NCI-H69 (cell line): ENCODE measurements at places on chromosomes 13 and 19.

- no peak for DNase-seq
Measured at GRCh38 chr19:8528500-8528899, 14.5 kb upstream of the ZNF414 start.

DNA sequence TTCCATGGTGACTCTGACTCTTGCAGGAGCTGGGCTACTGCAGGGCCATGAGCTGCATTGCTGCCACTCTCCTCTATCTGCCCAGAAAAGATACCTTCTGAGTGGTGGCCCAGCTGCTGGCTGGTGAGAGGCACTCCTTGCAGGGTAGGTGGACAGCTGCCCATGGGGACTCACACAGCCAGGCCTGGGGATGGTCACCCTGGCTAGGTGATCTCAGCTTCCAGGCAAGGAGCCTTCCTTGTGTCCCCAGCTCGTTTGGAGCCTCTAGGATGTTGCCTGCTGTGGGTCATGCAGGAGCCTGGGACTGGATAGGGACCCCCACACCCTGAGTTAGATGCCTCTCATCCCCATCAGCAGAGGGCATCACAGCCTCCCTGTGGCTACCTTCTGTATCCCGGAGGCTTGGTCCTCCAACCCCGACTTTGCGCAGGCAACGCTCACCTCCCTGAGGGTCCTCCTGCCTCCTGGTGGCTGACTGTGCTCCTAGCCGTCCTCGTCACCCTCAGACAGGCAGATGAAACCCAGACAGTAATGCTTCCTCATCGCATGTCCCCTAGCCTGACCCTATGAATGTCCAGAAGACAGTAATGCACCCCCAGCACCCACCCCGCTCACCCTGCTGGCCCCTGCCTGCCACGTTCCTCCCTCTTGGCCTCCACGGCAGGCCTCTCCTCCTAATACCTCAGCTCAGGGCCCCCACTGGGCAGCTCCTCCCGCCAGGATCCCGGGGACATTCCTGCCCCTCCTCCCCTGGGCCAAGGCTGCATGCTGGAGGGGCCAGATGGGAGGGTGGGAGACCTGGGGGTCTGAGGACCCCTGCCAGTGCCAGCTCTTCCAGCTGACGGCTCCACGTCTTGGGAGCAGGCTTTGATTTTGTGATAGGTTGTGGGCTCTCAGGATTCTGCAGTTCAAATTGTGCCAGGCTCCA lies 13.6 kb upstream of the ZNF14 start:
- DNase-seq: no peak

GRCh38 chr13:45372189-45373161 lies 31.5 kb upstream of the TPT1 start:
- peak; percentile 71 for DNase-seq

GRCh38 chr19:35077411-35078223 lies 36.1 kb downstream of the HPN start:
- DNase-seq: no peak

GRCh38 chr13:32047088-32047487 lies 15.5 kb downstream of the FRY start:
- DNase-seq: peak; percentile 47

DNA sequence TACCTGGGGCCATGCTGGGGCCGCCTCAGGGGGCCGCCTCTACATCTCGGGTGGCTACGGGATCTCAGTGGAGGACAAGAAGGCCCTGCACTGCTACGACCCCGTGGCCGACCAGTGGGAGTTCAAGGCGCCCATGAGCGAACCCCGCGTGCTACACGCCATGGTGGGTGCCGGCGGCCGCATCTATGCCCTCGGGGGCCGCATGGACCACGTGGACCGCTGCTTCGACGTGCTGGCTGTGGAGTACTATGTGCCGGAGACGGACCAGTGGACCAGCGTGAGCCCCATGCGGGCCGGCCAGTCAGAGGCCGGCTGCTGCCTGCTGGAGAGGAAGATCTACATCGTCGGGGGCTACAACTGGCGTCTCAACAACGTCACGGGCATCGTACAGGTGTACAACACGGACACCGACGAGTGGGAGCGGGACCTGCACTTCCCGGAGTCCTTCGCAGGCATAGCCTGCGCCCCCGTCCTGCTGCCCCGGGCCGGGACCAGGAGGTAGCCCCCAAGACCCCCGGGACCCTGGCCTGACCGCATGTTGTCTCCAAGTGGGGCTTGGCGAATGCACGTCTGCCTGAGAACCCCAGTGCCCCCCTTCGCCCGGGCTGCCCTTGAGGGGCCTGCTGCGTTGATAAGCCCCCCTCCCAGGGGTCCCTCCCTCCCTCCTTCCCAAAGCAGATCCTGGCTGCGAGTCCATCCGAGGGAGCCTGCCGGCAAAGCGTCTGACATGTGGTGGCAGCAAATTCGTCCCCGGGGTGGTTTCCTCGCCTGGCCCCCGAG lies 14.5 kb upstream of the CRTC1 start:
- no peak for DNase-seq

- no peak for DNase-seq
Measured at GRCh38 chr13:110416131-110417025, 109.3 kb downstream of the COL4A2 start.

GRCh38 chr19:42402376-42403116 lies 12.4 kb upstream of the CNFN start:
- peak; percentile 52 for DNase-seq

DNA sequence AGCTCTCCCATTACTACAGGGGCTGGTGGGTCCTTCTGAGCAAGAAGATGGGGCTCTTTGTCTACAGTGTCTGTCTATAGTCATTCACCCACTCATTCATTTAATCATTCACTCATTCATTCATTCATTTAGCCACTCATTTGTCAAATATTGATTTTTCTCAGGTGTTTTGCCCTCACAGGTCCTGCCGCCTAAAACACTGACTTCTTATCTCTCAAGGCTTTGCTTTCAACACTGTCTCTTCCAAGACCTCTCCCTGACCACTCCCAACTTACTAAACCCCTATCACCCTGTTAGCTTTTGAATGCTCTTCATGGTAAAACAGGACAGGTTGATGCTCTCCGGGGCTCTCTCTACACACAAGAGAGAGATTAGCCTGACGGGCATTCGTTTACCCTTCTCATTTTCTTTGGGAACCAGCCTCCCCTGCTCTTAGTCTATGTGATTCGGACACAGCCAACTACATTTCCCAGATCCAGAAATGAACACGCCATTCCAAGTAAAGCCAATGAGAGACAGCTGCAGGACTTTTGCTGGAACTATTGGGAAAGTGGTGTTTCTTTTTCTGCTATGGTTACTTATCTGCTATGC lies 22.7 kb downstream of the FAM187B start:
- DNase-seq: no peak

GRCh38 chr13:40273253-40274025 lies 393.0 kb downstream of the FOXO1 start:
- no peak for DNase-seq

- no peak for DNase-seq
Measured at GRCh38 chr19:8132858-8133458, 16.4 kb downstream of the FBN3 start.

DNA sequence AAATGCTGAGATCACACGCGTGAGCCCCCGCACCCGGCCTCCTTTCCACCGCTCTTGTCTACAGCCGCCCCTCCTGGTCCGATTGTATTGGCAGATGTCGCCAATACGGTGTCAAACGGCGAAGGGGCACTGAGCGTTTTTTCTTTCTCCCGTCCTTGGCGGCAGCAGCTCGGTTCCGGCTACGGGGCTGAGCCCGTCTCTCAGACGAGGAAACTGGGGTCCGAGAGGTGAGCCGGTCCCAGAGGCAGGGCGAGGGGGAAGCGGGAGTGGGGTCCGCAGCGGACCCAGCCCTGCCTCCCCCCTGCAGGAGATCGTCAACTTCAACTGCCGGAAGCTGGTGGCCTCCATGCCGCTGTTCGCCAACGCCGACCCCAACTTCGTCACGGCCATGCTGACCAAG lies 20.4 kb downstream of the POLRMT start:
- DNase-seq: no peak

- DNase-seq: peak; percentile 53
Measured at GRCh38 chr13:29934531-29935308, 84.3 kb upstream of the UBL3 start.

GRCh38 chr19:55146078-55146704 lies 2.8 kb downstream of the TNNT1 start:
- peak; percentile 85 for DNase-seq

- DNase-seq: no peak
Measured at GRCh38 chr19:5183616-5184015, 157.0 kb downstream of the PTPRS start.

GRCh38 chr19:46756544-46756888 lies 10.3 kb upstream of the STRN4 start:
- no peak for DNase-seq

DNA sequence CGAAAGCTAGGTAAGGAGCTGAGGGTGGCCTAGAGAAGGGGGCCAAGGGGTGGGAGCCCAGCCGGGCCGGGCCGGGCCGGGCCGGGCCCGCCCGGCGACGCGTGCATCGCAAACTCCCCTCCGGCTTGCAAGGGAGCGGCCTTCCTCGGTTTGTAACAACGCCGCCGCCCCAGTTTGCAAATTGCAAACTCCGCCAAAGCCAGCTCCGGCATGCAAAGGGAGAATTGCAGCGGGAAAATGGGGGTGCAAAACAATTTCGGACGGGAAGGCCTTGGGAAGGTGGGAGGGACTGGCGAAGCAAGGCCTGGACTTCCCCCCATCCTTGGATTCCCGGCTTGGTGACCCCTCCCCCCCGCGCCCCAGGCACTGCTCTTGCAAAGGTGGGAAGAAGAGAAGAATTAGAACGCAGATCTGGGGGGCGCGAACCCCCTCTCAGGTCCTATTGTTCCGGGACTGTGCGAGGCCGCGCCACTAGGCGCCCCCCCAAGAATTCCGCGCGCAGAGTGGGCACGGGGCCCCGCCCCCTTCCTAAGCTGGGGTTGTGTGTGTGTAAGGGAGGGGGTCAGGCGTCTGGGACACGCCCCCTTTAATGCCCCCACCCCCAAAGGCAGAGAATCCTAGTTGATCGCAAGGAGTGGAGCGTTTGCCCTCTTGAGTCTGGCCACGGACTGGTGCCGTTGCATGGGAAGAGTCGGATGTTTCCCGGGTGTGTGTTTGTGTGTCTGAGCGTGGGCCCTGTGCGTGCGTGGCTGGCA lies 926 bp downstream of the PRR12 start:
- peak; percentile 78 for DNase-seq

DNA sequence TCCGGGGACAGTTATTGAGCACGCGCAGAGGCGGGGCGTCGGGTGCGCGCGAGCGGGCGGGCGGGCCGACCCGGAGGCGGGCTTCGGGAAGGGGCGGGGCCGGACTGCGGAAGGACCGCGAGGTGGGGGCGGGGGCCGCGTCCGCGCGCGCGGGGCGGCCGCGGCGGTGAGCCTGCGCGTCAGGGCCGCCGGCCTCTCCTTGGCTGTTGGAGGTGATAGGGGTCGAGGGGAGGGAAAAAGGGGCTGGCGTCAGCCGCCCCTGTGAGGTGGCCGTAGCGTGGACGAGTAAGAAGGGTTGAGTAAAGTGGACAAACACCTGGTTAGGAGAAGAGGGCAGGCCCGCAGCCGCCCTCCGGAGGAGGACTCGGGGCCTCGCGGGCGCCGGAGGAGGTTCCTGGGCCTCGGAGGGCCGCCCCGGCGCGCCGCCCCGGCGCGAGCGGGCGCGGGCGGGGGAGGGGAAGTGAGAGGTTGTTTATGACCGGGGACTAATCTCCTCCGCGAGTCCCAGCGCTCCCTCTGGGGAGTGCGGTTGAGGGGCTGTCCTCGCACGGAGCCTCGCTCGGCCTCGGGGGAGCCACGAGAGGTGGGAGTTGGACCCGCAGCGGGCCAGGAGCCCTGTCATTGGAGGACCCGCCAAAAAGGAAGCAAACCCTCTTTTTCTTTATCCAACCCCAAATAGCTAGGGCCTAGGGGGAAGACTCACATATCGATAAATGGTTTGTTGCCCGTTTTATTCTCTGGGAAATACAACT lies 547 bp upstream of the INTS6 start:
- peak; percentile 88 for DNase-seq

- peak; percentile 78 for DNase-seq
Measured at GRCh38 chr13:27826379-27827353, 34.4 kb downstream of the GSX1 start.

DNA sequence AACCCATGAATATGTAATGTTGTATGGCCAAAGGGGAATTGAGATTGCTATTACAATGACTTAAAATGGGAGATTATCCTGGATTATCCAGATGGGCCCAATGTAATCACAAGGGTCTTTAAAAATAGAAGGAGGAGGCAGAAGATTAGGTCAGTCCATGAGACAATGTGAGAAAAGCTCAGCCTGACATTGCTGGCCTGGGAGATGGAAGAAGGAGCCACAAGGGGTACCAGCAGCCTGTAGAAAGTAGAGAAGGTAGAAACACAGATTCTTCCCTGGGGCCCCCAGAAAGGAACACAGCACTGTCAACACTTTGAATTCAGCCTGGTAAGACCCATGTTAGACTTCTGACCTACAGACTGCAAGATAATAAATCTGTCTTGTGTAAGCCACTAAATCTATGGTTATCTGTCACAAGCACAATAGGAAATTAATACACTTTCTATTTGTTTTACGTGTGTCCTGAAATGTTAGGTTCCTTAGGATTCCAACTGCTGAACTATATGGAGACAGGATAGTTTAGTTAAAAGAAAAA lies 132.9 kb upstream of the SERP2 start:
- DNase-seq: peak; percentile 9

GRCh38 chr13:94305463-94305862 lies 174.0 kb downstream of the DCT start:
- DNase-seq: peak; percentile 56

GRCh38 chr13:35146686-35147085 lies 204.6 kb downstream of the NBEA start:
- DNase-seq: no peak

DNA sequence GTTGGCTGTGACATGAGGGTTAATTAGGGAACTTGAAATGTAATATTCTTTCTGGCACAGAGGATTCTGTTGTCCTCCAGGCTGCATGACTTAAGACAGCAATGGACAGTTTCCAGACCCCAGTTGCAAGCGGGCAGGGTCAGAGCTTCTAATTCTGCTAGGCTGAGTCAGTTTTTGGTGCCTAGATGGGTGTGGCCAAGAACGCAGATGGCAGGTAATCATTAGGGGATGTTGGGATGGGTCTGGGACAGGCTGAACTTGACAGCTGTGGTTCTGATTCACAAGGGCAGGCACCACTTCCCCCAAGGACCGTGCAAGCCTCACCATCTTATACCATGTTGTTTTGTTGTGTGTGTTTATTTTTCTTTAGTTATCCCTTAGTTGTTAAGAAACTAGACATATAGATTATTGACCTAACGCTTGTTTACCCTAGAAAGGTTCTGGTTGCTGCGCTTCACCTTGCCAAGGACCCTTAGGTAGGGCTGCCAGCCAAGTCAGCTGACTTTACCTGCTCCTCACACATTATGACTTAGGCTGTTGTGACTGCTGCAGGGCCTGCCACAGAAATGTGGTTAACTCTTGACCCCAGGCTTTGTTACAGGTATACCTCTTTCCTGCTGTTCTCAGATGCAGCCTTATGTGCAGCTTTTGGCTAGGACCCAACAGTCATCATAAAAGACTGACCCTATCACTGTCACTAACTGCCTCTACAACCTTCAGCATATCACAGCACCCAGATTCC lies 117.7 kb upstream of the KLF12 start:
- peak; percentile 95 for DNase-seq

GRCh38 chr13:112161521-112162301 lies 94.8 kb downstream of the SOX1 start:
- DNase-seq: peak; percentile 96

DNA sequence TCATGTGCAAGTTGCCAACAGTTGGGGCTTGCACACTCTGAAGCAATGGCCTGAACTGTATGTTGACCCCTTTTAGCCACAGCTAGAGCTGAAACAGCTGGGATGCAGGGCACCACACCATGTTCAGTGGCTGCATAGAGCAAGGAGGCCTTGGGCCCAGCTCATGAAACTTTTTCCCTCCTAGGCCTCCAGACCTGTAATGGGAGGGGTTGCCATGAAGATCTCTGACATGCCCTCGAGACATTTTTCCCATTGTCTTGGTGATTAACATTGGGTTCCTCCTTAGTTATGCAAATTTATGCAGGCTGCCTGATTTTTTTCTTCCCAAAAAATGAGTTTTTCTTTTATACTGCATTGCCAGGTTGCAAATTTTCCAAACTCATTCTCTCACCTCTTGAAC lies 165.1 kb upstream of the PRR20A start:
- no peak for DNase-seq
